ENCODE measurements at places on chromosomes 16 and 17. TPM values are rescaled to one million over a fixed set of nuclear protein-coding genes. Genes with fewer than 3 reads are reported as not detected.

RNU2-1 gene
- total RNA-seq = 2,129 TPM

PCGF2 gene
- total RNA-seq = 68.0 TPM

HSBP1 gene
- total RNA-seq = 169 TPM

BCAR1 gene
- total RNA-seq = 130 TPM

SP6 gene
- 1.2 TPM for total RNA-seq

GRCh38 chr17:57548421-57549410, 196.4 kb downstream of the CCDC182 start:
- DNase-seq = no peak

DNA sequence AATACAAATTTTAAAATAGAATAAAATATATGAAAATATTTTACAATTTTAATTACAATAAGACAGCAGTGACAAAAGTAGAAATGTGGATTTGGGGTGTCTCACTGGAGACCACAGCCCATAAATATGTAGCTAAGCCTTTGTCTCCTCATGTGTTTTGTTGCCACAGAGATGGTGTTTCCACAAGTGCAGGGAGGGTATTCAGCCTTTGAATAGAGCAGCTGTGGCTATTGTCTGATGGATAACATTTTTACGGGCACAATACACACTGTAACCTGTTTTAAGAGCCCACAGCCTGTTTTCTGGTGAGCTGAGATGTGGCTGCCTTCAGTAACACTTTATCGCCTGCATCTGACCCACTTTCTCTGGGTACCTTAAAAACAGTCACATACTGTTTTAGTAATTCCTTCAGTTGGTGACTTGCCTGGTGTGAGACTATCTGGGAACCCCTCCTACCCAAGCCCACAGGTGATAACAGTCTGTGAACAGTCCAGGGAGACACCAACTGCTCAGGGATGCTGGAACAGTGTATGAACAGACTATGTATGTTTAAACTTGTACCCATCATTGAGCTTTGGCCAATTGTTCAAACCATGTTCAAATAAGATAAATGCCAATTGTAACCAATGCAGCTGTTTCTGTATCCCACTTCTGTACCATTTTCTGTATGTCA, 7.8 kb upstream of the AHSP start:
- DNase-seq = no peak

DNA sequence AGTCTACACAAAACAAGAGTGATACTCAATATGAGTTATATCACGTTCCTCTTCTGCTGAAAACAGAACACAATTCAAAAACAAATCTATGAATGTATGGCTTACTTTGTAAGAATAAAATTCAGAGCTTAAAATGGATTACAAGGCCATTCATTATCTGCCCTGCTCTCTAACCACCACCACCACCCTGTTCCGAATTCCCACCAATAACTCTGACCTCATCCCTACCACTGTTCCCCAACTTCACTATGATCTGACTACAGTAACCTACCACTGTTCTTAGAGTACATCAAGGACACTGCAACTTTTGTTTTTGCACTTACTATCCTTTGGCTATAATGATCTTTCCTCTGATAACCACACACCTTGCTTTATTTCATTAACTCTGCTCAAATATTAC, 21.3 kb downstream of the FBXL20 start:
- DNase-seq = no peak

- DNase-seq = no peak
These were observed 4.1 kb downstream of the PPP1R9B start for GRCh38 chr17:50146230-50146926.

DNA sequence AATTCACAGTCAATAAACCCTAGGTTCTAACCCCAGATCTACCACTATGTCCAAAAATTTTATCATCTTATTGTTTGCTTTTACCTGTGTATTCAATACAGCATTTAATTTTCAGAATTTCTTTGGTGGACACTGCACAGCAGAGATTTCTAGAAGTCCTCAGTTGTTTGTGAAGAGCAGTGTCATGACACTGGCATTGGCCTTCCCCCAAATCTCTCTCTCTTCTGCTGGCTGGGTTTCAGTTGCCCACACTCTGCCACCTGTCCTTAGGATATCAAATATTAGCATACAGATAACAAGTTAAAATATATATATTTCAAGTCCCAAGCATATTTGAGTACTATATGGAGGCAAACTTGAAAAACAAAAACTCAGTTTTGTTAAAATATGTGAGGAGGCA, 2.0 kb upstream of the THUMPD1 start:
- DNase-seq = no peak

- DNase-seq = no peak
These were observed 36.6 kb downstream of the MPRIP start for GRCh38 chr17:17078832-17079231.

GRCh38 chr17:51124640-51125503, 4.2 kb upstream of the SPAG9 start:
- DNase-seq = no peak

GRCh38 chr16:72198021-72198711, 26.2 kb upstream of the PMFBP1 start:
- peak; percentile 59 for DNase-seq

- no peak for DNase-seq
These were observed 677 bp upstream of the RANGRF start for GRCh38 chr17:8287651-8288335.

Measured in HFFc6 (cell line).